SJSA1 (cell line): ENCODE measurements at places on chromosomes 3 and 15.

GRCh38 chr3:4994144-4994730, 15.0 kb downstream of the BHLHE40 start:
- DNase-seq, result peak; percentile 28

DNA sequence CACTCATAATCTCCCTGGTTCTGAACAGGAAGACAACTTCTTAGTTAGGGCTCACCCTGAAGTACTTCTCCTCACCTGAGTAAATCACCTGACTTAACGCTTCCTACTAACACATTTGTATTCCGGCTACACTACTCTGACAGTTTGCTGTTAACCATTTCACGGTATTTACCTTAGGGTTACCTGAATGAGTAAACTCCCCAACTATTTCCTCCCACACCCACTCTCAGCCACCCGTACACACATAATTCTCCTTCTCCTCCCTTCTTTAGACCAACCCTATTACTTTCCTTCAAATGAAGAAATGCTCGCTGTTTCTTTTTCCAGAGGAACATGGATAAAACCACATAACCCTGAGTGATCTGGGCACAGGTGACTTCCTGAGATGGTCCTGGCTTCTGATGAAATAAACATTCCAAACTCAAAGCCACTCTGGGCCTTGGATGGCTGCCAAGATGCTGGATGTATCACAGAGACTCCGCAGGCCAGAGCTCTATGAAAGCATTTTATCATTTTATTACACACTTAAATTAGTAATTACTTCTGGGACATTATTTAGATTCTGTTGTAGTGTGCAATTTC, 183.6 kb upstream of the ATP11B start:
- DNase-seq, result no peak

DNA sequence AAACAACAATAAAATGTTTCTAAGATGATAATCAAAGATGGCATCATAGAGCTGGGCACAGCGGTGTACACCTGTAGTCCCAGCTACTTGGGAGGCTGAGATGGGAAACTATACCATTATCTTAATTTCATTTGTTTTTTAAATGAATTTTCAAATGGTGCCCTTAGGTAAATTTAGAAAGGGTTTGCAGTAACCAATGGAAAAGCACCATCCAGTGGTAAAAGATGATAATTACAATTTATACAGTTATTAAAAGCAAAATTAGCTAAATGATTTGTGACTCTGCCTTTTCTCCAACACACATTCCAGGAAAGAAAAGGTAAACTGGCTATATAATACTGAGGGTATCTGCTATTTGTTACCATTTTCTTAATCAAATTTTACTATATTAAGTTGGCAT, 14.4 kb upstream of the ANKRD28 start:
- no peak for DNase-seq

GRCh38 chr15:73601451-73602445, 31.4 kb downstream of the NPTN start:
- peak; percentile 10 for DNase-seq

DNA sequence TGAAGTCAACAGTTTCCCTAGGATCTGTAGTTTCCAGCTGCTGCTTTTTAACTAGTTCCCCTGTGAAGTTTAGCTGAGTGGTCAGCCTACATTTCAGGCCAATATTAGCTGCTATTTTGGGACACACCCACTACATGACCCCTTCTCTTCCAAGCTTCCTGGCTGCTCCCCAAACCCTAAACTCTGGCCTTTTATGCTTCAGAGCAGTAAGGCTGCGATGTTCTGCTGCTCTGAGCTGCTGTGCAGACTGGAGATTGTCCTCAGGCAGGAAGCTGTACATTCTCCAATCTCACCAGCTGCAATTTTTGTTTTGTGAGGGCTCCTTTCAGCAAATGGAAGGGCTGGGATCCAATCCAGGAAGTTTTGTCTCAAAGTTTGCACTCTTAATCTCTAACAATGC, 48.0 kb upstream of the WDR72 start:
- DNase-seq, result no peak
